Ureter (tissue), 1 donor: ENCODE measurements at places on chromosomes 2 and 18. TPM values are rescaled to one million over a fixed set of nuclear protein-coding genes. Genes with fewer than 3 reads are reported as not detected.
A peak's percentile ranks its signal among the peaks of the same experiment; 100 is the strongest.

DNA sequence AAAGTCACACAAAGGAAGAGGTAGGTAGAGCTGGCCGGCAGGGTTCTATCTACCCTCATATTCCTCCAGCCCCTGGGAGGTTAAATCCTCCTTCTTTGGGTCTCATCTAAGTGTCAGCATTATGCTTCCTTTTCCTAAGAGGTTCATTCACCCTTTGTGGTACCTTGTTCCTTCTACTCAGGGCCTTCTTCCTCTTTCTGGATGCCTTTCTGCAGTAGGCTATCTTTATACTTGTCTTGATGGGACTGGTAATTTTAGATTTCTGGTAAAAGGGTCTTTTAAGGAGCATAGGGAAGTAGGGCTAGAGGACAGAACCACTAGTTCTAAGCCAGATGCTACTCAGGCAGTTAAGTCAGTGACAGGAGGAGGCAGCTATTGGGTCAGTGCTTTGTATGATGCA, 13.7 kb upstream of the TNP1 start:
- no peak for DNase-seq

DNA sequence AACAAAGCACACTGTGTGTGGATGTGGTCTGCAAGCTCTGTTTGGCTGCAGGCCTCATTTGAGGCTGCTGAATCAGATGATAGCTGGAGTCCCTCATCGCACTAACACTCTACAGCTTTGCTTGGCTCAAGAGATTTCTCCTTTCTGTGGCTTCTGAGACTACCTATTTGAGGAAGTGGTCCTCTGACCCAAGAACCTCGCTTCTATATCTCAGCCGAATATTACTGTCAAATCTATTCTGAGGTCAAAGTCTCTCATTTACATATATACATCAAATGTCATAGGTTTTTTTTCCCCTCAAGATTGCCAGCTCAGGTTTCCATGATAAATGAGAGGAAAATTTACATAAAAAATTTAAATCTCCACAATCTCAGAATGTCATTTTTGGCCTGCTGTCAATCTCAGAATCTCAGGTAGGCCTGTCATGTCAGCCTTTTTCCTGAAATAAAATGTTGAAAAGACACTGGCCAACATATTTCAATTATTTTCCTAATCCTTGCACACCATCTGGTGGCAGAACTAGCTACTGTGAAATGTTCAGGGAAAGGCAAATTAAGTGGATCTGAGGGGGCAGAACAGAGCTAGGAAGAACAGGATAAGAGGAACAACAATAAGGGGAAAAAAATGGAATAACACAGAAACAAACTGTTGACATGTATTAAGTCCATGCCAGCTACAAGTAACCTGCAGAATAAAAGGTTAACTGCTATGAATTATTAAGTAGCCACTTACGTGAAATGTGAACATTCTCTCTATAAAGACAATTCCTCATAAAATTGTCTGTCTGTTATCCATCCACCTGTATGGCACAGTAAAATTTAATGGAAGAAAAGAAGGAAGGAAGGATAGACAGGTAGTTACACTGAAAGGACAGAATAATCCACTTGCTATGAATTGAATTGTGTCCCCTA, 39.3 kb downstream of the AP1S3 start:
- no peak for DNase-seq

APCDD1 gene
- 98.4 TPM for total RNA-seq

GRCh38 chr2:208062113-208062512, 36.8 kb upstream of the PLEKHM3 start:
- DNase-seq = no peak

DNA sequence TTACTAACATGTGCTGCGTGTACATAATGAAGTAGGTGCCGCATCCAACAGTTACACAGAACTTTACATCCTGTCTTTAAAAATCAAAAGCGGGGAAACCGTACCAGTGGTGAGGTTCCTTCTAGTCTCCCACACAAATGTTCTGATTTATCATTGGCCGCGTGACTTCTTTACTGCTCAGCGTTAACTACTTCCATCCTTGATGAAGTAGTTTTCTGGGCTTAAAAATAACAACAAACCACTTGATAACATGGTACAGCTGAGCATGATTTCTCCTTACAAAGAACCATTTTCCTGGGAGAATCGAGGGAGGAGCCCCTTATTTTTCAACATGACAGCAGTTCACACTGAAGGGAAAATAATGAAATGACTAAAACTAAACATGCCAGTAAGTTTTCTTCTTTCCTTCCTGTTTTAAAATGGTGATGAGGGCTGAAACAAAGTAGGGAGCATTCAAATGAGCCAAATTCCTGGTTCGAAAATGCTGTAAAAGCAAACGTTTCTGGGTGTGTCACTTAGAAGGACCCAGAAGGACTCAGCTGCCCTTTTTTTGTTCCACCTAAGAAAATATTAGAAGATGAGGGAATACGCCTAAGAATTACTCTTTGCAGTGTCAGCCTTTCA, 9.9 kb downstream of the EMILIN2 start:
- DNase-seq = no peak

DNA sequence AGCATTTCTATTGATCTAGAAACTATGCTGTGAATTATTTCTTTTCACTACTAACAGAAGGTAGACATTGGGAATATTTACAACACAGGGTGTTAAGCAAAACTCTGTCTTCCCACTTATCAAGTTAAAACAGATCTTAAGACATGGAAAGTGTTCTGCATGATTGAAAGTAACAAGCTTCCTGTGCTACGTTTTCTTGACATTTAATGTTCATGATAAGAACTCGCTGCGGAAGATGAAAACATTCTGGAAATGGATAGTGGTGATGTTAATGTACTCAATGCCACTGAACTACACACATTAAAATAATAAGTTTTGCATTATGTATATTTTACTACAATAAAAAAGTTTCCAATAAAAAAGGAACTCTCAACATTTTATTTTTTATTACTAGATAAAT, 74.4 kb upstream of the SCN7A start:
- DNase-seq = no peak

DNA sequence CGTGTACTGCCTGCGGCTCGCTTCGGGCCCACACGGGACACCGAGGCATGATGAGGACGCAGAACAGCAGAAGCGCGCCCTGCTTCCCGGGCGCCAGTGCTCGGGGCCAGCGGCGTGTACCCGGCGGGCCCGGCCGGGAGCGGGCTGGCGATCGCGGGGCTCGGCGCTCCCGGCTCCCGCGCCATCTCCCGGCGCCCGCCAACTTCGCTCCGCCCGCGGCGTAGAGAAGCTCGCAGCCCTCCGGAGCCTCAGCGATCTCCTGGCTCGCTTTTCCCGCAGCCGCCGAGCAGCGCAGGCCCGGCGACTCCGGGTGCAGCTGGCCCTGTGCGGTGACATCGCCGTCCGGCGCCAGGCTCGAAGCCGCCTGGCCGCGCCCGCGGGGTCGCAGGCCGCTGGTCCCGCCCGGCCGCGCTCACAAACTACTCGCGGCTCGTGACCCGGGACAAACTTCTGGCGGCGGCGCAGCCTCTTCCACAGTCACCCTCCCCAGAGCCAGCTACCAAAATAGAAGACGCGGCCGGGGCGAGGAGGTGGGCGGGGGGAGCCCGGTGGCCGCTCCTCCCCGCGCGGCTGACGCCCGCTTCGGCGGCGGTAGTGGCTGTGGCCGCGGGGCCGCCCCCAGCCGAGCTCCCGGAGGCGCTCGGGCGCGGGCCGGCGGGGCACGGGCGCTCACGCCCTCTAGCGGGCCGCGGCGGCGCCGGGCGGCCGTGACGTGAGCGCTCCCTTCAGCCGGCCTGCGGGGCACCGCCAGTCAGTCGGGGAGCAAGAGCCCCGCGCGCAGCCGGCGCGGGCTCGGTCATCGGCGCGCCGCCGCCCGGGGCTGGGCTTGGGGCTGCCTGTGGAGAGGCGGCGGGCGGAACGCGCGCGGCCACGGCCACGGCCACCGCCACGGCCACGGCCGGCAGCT, at the start of gene PTPRM:
TSS of gene PTPRM (plus strand) at position 750 of the 907 bp plus-strand sequence. CDS start 503 bp downstream, outside the sequence.
- DNase-seq = peak; percentile 89

DNA sequence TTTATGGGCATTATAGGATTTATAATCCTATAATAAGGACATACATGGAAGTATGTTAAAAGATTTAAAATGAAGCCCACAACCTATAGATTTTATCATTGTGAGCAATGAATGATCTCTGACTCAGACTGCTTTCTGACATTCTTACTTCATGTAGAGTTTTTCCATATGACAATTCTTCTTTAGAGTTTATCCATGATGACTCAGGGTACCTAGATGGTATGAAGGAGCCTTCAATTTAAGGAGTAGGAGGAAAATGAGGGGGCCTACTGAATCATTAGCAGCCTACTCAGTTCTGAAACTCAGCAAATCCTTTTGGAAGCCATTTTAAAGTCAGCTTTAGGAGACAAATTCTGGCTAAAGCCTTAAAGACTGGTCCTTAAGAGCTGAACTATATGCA, 10.4 kb downstream of the PELI1 start:
- DNase-seq = no peak

DNA sequence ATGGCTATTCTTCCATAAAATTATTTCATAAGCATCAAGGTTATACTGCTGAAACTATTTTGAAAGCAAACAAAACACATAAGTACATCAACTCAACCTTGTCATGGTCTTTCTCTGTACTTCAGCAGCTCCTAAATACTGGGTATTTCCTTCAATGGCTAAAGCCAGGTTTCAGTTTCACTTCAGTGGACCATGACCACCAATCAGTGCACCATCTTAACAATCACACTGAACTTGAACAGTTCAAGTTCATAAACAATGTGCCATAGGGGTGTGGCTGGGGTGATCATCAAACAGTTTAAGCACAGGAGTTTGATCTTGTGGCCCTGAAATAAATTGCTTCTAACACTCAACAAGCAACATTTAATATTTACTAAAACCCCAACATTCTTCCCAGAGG, 124.1 kb upstream of the FIGN start:
- no peak for DNase-seq

SCG2 gene
- 0.39 TPM for total RNA-seq

- DNase-seq = no peak
Measured at GRCh38 chr18:62318228-62319180, 6.6 kb upstream of the TNFRSF11A start.

LAMA3 gene
- 28.7 TPM for total RNA-seq

ANTXR1 gene
- 87.8 TPM for total RNA-seq

TMEM247 gene
- not detected for total RNA-seq

- no peak for DNase-seq
Measured at GRCh38 chr2:168369031-168369430, 87.0 kb upstream of the CERS6 start.

SPP2 gene
- total RNA-seq = not detected
